ENCODE measurements at places on chromosomes 3 and 15.

DNA sequence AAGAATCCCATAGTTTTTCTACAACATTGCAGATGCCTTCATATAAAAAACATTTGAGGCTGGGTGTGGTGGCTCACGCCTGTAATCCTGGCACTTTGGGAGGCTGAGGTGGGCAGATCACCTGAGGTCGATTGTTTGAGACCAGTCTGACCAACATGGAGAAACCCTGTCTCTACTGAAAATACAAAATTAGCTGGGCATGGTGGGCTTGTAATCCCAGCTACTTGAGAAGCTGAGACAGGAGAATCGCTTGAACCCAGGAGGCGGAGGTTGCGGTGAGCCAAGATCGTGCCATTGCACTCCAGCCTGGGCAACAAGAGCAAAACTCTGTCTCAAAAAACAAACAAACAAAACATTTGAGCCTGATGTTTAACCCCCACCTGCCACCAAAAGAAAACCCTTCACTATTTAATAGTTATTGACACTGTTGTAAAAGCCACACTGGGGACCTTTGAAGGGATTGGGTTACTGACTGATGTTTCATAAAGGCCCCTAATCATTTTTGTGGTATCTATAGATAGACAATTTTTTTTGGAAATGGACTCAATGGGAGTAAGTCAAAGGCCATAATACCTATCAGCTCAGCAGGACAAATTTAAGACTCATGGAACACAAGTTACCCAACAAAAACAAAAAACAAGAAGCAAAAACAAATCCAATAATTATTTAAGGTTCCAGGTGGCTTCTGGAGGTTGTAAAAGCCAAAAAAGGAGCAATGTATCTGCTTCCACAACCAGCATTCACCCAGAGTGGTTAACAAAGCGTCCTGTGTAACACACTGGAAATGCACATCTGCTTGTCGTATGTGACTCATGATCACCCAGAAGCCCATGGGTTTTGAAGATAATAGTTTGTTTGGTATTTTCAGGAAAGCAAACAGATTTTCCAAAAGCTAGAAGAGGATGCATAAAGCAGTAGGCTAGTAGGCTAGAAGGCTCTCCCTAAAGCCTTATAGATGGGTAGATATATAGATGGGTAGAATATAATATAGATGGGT lies 41.2 kb downstream of the CDCP1 start:
- DNase-seq, result no peak

GRCh38 chr3:52052831-52053306 lies 3.5 kb downstream of the DUSP7 start:
- peak; percentile 40 for DNase-seq

DNA sequence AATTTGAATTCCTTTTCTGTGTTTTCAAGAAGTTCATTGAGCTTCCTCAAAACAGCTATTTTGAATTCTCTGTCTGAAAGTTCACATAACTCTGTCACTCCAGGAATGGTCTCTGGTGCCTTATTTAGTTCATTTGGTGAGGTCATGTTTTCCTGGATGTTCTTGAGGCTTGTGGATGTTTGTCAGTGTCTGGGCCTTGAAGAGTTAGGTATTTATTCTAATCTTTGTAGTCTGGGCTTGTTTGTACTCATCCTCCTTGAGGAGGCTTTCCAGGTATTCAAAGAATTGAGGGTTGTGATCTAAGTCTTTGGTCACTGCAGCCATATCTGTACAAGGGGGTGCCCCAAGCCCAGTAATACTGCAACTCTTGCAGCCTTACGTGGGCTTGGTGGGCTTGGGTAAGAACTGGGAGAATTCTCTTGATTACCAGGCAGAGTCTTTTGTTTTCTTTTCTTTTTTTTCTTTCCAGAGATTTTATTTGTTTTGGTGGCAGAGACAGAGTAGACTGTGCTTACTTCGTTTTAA lies 19.3 kb upstream of the CCNDBP1 start:
- DNase-seq, result no peak

DNA sequence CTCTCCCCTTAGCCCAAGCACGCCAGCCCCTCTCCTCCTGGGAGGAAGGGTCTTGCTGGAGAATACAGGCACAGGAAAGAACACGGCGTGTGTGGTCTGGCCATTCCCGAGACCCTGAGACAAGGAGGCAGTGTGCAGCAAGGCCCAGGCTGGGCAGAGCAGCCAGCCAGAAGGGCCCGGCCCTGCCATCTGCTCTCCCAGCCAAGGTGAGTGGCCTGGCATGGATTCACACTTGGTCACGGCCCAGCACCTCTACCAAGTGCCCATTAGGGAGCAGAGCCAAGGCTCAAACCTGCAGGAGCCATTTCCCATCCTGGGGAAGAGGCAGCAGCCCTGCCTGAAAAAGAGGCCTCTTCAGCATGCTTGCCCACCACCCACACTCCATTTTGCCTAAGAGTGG lies 28.6 kb downstream of the MEGF11 start:
- DNase-seq, result no peak

GRCh38 chr3:127762787-127763105 lies 59.6 kb downstream of the MGLL start:
- DNase-seq, result no peak

DNA sequence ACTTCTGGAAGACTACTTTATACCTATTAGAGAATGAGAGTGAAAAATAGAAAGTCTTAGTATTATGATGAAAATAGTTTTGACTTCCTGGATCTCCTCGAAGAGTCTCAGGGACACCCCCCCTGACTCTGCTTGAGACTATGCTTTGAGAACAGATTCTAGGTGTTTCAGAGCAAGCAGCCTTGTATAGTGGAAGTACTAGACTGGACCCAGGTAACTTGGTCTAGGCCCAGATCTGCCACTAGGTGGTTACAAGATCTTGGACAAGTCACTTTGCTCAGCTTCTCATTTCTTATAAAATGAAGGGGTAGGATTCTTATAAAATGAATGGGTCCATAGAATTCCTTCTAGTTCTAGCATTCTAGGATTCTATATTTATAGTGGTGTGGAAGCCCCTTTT lies 9.1 kb downstream of the ABHD5 start:
- no peak for DNase-seq

GRCh38 chr3:141881702-141882101 lies 5.3 kb downstream of the ATP1B3 start:
- DNase-seq, result no peak

GRCh38 chr3:107994956-107995715 lies 95.7 kb downstream of the CD47 start:
- no peak for DNase-seq

- no peak for DNase-seq
Measured at GRCh38 chr3:80040067-80040466, 272.3 kb upstream of the ROBO1 start.

GRCh38 chr3:53536282-53536681 lies 41.9 kb downstream of the CACNA1D start:
- DNase-seq, result no peak

- peak; percentile 74 for DNase-seq
Measured at GRCh38 chr3:138834596-138835396, at the start of gene PIK3CB. TSS of gene PIK3CB (minus strand) at chr3:138834928. CDS start at chr3:138759343, 75,585 bp downstream.

GRCh38 chr3:72380711-72381493 lies 467.3 kb downstream of the SHQ1 start:
- no peak for DNase-seq

GRCh38 chr3:157132341-157132740 lies 27.6 kb downstream of the CCNL1 start:
- no peak for DNase-seq

- no peak for DNase-seq
Measured at GRCh38 chr3:168096210-168096652, 507 bp upstream of the GOLIM4 start.

- DNase-seq, result no peak
Measured at GRCh38 chr3:134918441-134918840, 123.4 kb downstream of the EPHB1 start.

DNA sequence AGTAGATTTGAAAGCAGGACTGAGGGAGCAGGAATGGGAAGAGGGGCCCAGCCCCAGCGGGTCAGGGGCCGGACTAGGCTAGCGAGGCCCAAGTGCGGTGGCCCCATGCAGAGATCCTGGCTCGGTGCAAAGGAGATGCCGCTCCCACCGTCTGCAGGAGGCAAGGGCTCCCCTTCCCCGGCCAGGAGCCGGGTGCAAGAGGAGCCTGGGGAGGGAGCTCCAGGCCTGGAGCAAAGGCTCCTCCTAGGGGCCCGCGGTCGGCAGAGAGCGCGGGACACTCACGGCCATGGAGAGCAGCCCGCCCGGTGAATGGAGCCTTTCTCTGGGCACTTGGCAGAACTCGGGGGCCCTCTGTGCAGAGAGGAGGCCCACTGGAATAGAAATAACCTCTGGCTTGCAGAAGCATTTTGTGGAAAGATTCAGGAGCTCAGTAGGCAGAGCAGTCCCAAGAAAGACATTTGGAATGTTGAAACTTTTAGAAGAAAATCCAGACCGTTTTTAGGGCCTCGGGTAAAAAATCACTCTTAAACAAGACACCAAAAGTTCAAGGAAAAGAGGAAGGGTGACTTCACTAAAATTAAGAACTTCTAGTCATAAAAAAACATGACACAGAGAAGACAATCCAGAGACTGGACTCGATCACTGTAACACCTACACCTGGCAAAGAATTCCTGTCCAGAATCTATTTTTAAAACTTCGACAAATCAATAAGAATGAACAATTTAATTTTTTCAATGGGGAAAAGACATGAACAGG lies 43.0 kb upstream of the USP3 start:
- no peak for DNase-seq

GRCh38 chr3:185796431-185797107 lies 28.3 kb downstream of the IGF2BP2 start:
- no peak for DNase-seq

DNA sequence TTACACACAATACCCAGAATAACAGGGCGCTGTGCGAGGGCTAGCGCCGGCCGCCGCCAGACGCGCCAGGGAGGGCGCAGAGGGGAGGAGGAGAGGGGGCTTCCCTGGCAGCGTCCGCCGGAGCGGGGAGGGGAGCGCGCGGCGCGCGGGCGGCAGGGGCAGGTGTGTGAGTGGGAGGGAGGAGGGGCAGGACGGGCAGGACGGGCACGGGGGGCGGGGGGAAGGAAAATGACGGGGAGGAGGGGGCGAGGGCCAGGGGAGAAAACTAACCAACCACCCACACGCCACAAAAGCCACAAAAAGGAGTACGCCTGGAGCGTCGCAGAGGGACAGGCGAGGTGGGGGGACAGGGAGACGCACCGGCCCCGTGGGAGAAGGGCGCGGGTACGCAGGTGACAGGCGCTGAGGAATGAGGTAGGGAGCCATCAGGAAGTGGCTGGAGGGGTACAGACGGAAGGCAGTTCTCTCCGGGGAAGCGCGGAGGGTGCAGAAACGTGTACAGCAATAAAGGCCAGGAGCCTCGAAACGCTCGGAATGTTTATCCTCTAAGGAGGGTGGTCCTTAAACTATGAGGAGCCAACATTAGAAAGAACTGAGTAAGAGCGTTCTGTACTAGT lies 610 bp upstream of the SATB1 start:
- peak; percentile 56 for DNase-seq

GRCh38 chr3:165638034-165638433 lies 199.2 kb downstream of the BCHE start:
- no peak for DNase-seq

- no peak for DNase-seq
Measured at GRCh38 chr3:25338158-25338725, 89.8 kb upstream of the RARB start.

- DNase-seq, result no peak
Measured at GRCh38 chr15:33963831-33964664, 4.2 kb upstream of the CHRM5 start.

- no peak for DNase-seq
Measured at GRCh38 chr15:69909719-69910444, 187.8 kb downstream of the TLE3 start.
